ENCODE measurements at places on chromosomes 7 and 10.

DNA sequence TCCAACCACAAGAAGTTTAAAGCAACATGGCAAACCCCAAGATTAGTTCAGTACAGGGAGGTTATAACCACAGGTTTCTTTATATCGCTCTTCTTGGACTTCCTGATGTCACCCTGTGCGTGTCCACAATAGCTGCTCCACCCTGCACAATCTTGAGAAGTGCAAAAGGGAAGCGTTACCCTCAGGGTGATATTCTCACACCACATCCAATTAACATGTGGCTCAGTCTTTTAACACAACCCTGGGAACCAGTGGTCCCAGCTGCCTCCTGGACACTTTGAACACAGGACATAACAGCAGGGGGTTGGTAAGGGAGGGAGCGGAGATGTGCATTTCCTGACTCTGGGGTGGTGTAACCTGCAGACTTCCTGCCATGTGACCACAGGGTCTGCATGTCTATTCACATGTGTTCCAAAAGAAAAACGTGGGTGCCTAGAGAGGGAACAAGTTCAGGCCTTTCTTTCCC is 64.6 kb downstream of the GSAP start:
- DNase-seq: no peak

DNA sequence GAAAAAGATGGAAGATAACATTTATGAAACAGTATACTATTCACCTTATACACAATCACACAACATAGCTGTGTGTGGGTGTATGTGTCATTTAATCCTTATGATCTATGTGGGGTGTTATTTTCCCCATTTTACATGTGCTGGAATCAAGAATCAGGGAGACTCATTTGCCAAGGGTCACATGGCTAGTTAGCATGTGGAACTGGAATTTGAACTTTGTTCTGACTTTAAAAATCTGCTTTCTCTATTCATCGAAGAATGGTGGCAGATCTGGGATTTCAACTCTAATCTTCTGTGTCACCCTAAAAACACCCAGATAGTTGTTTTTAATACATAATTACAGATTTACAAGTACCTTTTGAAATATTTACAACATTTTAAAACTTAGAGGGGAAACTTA is 65.2 kb downstream of the ADAM22 start:
- DNase-seq: no peak

- peak; percentile 63 for DNase-seq
These were observed 1002.9 kb upstream of the KCND2 start for GRCh38 chr7:119270045-119270464.

DNA sequence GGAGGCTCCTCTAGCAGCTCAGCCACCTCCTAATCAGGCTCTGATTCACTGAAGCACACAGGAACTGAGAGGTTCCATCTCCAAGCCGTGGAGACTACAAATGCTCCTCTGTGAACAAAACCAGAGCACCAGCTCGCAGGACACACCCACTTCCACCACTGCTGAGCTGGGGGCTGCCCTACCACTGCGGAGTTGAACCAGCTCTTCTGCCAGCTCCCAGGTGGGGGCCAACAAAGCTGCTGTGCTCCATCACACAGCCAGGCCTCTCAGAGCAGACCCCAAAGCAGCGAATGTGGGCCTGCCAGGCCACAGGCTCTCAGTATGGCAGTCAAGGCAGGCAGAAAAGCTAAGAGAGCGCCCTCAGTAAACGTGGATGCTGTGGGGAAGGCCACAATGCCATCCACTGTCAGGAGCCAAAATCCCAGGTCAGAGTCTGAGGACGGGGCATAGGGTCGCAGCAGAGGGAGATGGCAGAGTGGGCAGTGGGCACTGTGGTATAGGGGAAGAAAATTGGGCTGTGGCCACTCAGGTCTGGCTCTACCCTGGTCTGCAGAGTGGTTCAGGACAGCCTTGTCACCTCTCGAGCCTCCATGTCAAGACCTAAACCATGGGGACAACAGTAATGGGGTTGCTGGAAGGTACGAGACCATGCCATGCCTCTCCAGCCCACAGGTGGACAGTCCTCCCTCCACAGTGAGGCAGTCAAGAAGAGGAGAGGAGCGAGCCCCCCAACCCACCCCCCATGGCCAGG is 82.1 kb downstream of the GRID1 start:
- DNase-seq: no peak

- no peak for DNase-seq
These were observed 33.2 kb downstream of the ACBD5 start for GRCh38 chr10:27207350-27207749.
